ENCODE measurements at places on chromosomes 3 and 15.

- DNase-seq: no peak
Observed at GRCh38 chr3:133964547-133964946, 65.2 kb downstream of the SLCO2A1 start.

GRCh38 chr3:61961900-61962299, 400.5 kb downstream of the PTPRG start:
- DNase-seq: no peak

GRCh38 chr15:57554812-57555179, 36.9 kb upstream of the MYZAP start:
- DNase-seq: no peak

- no peak for DNase-seq
Observed at GRCh38 chr3:64229903-64230302, 4.6 kb upstream of the PRICKLE2 start.

DNA sequence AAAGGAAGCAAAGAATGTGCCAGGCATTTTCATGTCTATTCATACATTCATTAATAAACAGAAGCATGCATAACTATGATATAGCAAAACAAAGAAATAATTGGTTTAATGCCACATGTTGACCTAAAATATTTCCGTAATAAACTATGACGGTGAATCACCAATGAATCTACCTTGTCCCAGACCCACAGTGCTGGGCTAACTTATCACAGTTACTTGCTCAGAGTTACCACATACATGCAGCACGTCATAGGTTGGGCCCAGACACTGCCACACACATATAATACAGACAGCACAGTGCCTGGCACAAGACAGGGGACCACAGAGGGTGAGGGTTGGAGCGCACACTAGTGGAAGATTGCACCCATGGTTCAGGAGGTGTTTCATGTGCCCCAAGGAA, 86.9 kb downstream of the ATP1B3 start:
- no peak for DNase-seq

DNA sequence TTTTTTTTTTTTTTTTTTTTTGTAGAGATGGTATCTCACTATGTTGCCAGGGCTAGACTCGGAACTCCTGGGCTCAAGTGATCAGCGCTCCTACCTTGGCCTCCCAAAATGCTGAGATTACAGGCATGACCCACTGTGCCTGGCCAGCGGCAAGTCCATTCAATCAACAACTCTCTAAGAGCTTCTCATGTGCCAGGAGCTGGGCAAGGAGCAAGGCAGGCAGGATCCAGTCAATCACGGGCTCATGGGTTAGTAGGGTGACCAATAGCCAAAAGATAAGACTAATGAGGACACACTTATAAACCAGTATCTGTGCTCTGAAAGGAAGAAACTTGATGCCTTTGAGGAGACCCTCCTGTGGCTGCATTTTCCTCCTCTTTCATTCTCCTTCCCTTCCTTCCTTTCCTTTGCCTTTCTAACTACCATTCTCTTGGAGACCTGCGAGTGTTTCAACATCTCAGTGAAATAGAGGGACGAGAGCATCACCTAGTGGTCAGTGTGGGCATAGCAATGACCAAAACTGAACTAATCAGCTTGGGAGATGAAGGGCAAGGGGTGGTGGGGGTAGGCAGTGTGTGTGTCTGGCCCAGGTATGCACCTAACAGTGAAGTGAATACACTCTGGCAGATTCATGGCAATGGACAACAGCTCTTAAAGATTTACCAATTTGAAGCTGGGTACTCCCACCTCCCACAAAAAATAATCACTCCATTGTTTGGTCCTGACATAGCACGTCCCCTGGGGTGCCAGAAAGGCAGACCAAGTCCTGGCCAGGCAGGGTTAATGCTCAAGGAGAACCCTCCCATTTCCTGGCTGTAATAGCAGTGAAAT, 6.3 kb downstream of the RPP25 start:
- DNase-seq: peak; percentile 56

- DNase-seq: no peak
Observed at GRCh38 chr15:99956820-99957641, 223.8 kb upstream of the LYSMD4 start.

- DNase-seq: no peak
Observed at GRCh38 chr3:175410251-175410650, 551.1 kb downstream of the NAALADL2 start.

DNA sequence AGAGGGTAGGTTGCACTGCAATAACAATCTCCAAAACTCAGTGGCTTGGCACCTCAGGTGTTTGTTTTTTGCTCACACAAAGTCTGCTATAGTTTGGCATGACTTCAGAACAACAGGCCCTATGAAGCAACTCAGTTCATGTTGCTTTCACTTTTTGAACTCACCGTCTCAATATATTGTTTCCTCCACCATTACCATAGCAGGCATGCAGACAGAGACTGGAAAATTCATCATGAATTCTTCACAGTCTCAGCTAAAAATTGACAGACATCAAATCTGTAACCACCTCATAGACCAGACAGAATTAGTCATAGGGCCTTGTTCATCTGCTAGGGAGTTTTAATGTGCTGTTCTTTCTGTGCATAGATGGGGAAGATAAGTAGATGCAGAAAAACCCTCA, 161.4 kb upstream of the POU1F1 start:
- no peak for DNase-seq

DNA sequence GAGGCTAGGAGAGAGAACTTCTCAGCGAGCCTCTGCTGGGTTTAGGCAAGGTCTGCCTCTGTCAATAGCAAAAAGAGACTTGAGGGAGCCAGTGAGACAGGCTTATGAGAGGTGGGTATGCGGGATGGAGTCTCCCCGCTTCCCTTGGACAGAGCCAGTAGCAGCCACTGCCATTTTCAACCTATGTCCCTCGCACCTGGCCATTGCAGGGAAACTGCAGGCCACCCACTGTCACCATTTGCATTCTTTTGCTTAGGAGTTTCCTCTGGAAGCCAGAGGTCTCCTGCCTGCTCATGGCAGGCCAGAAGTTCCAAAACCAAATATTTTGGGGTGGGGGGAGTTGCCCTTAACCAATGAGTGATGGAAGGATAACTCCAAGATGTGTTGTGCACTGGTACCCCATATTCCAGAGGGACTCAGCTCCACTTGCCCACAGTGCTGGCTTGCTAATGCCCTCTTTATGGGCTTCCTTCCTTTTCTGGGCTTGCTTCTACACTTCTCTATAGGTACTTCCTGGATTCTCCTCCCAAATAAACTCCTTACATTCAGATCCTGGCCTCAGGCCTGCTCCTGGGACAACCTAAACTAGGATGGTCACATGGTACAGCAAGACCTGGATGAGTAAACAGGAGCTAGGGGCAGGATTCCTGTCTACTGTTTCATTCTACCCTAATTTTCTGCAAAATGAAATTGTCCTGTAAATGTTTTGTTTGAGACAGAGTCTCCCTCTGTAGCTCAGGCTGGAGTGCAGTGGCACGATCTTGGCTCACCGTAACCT, 108.9 kb upstream of the PROK2 start:
- DNase-seq: no peak

- DNase-seq: no peak
Observed at GRCh38 chr3:118466795-118467330, 567.8 kb downstream of the IGSF11 start.

GRCh38 chr15:29736012-29736743, 86.1 kb downstream of the TJP1 start:
- no peak for DNase-seq

- DNase-seq: no peak
Observed at GRCh38 chr3:54304877-54305276, 182.5 kb downstream of the CACNA2D3 start.

DNA sequence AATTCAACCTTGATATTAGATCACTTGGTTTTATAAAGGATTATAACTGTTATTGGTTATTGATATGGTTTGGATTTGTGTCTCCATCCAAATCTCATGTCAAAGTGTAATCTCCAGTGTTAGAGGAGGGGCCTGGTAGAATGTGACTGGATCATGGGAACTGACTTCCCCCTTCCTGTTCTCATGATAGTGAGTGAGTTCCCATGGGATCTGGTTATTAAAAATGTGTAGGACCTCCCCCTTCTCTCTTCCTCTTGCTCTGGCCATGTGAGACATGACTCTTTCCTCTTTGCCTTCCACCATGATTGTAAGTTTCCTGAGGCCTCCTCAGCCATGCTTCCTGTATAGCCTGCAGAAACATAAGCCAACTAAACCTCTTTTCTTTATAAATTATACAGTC, 136.0 kb upstream of the UBE2E2 start:
- no peak for DNase-seq

- no peak for DNase-seq
Observed at GRCh38 chr3:22969276-22969675, 233.9 kb upstream of the UBE2E2 start.

DNA sequence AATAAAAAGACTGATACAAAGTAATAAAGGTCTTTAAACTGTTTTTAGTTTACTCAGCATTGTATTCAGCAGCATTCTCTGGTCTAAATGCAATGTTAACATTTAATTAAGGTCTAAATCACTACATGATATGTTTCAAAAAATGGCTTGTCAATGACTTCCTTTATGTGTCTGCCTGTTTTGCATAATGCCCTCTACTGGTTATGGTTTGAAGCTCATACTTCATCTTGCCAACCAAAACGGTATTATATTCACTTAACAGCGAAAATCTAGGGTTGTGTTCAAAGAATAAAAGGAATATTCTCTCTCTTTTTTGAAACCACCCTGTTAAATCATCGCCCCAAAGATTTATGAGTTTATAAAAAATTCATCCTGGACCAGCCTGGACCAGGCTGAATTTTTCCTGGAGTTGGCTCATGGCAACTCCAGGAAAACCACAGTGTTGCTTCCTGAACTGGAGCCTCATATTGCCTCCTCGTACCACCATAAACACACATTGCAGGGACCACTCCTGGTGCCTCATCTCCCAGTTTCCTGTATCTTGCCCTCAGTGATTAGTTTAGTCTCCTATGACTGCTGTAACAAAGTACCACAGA, 6.7 kb upstream of the NCEH1 start:
- no peak for DNase-seq
